ENCODE measurements at places on chromosomes 11 and 22.

- no peak for DNase-seq
Measured at GRCh38 chr11:18312663-18313420, 9.1 kb downstream of the HPS5 start.

DNA sequence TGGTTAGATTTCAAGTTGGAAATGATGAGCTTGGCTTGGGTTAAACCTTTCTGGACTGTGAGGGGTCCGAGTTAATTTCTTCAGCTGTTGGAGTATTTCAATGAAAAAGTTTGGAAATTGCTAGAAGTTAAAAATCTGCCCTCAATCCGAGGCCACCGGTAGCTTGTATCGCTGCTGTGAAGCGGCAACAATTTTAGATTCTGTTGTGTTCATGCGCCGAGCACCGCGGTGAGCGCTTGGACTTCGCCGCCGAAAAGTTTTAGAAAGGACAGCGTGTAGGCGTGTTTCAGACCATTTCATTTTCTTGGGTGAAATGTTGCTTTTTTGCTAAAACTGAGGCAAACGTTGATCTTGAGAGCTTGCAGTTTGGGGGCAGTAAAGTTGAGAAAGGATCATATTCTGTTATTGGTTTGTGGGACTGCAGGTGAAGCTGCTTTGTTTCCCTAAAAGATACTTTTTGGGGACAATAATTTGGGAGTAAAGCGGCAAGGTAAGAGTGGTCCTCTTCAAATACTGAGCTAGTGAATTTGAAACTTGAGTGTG lies 928 bp downstream of the FBXO7 start:
- peak; percentile 33 for DNase-seq

DNA sequence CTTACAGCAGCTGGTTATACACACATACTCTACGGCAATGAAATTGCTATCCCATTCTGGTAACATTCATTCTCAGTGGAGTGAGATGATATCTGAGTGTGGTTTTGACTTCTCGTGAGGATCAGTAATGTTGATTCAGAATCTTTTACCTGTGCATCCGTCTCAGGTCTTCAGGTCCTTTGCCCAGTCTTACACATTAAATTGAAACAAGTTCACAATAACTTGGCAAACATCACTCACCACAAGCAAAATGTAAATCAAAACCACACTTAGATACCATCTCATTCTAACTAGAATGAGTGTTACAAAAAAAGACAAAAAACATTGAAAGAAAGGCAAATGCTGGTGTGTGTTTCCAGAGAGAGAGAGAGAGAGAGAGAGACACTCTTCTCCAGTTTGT lies 14.0 kb downstream of the RGL4 start:
- no peak for DNase-seq

DNA sequence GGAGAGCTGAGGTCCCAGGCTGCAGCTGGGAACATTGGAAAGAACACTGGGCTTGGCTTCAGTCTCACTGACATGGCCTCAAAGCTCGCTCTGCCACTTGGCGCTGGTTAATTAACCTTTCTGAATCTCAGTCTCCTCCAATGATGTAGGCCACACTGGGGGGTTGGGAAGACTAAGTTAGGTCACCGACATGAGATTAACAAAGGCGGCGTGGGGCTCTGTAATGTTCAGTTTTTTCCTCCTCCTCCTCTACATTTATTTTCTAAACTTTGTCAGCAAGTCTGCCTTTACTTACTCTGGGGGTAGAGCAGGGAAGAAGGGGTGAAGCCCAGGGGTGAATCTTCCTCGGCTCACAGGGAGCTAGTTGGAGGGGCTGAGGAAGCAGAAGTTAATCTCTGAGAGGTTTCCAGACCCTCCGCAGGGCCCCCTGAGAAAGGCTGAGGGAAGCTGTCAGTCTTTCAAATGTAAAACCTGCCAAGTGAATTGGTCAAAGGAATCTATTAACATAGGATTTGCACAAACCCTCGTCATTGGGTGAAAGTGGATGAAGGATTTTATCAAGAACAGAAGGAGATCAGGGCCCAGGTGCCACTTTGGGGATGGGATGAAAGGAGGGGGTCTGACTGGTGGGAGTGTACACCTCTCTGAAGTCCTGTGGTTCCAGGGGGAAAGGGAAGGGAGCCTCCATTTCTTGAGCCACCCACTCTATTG lies 32.1 kb upstream of the TENM4 start:
- DNase-seq = no peak

DNA sequence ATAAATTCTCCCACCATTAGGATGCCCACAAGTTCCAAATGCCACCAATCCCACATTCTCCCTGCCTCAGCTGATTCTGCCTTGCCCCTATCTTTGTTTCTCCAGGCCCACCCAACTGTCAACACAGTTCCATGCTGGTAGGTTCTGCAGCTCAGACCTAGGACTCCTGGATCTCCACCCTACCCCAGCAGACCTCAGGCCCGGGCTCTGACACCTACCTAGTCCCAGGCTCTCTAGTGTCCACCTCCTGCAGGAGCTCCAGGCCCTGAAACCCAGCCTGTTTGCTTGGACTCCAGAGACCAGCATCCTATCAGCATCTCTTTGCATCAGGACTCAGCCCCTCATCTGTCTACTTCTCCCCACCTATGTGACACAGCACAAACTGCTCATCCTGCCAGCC lies 86.5 kb downstream of the PDE2A start:
- DNase-seq = no peak
